ENCODE measurements at places on chromosomes 2 and 18.

GRCh38 chr2:7539077-7539476 is 621.9 kb downstream of the RNF144A start:
- no peak for DNase-seq

- DNase-seq: no peak
These were observed 44.7 kb upstream of the SULT1C3 start for GRCh38 chr2:108195133-108195439.

- DNase-seq: no peak
These were observed 56.7 kb upstream of the ZNF236 start for GRCh38 chr18:76765649-76766048.

GRCh38 chr2:113230531-113230930 is 48.2 kb downstream of the PAX8 start:
- DNase-seq: no peak

GRCh38 chr2:127197475-127198385 is 22.4 kb downstream of the CYP27C1 start:
- no peak for DNase-seq

- no peak for DNase-seq
These were observed 71.4 kb upstream of the SPOPL start for GRCh38 chr2:138430181-138430580.

- DNase-seq: no peak
These were observed 2012.5 kb upstream of the LRRTM1 start for GRCh38 chr2:82317012-82317411.

DNA sequence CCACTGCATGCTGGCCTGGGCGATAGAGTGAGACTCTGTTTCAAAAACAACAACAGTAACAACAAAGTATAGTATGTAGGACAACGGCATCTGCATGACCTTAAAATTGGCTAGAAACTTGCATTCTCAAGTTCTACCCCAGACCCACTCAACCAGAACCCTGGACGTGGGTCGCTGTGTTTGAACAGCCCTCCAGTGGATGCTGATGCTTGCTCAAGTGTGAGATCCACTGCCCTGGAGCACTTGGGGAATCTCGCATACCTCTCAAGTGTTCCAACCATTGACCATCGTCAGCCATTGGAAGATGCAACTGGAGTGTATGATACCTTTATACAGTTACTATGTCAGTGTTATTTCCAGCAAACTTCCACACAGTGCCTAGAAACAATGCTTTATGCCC is 435.9 kb downstream of the DCDC2C start:
- DNase-seq: no peak

- no peak for DNase-seq
These were observed 125.5 kb downstream of the RAPGEF4 start for GRCh38 chr2:172861098-172861497.

GRCh38 chr2:210188755-210189154 is 17.5 kb upstream of the KANSL1L start:
- DNase-seq: no peak

- DNase-seq: no peak
These were observed 1021.3 kb upstream of the GYPC start for GRCh38 chr2:125634662-125635061.

DNA sequence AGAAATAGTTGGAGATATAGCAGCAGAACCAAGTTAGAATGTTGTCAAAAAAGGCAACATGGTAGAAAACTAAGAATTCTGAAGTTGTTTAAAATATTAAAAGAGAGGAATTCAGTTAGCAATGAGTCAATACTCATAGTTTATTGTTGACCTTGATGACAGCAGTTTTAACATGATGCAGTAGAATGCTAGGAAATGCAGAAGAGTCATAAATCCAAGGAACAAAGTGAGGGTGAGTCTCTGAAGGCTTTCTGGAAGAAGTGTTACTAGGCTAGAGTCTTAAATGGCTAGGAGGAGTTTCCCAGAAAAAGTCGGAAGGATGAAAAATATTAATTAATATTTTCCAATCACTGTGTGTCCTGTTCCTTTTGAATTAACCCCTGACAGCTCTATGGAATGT is 807.3 kb downstream of the TSN start:
- DNase-seq: no peak

DNA sequence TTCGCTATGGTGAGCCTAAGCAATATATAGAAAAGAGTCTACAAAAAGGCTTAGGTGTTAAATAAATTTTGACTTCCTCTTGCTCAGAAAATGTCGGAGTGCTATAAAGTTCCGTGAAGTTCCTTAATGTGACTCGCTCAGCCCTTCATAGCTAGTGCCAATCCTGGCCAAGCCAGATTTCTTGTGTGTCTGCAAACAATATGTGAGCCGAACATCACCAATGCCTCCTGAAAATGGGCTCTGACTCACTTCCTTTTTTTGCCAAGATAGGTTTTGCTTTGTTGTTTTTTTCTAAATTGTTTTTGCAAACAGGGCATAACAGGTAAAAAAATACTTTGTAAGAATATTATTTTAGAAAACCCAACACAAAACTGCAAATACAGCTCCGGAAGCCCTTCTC is 26.1 kb downstream of the CDC42EP3 start:
- no peak for DNase-seq

DNA sequence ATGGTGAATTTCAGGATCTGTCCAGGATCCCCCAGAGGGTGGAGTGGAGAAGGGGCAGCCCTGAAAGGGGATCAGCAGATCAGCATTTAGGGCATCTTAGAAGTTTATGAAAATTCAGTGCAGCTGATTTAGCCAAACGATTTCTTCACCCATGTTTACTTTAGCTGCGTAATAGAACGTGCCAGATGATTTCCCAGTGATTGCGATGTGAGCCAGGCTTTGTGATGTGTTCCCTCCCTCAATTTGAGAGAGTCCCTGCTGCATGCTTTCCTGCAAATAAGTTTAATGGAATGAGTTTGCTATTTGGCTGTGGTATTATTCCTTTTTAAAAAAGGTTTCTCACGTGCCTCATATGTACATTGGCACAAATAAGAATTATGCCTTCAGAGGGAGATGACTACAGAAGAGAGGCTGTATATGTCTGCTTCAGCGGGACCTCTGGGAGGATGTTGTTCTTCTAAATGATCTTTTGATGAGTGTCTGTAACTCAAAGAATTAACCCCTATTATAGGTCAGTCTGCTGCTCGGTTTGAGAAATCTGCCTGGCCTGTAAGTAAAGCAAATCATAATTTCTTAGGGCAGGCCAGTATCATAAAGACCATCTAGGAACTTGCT is 111.9 kb downstream of the MRO start:
- DNase-seq: no peak

GRCh38 chr2:64812285-64812684 is 158.6 kb upstream of the SERTAD2 start:
- DNase-seq: no peak

DNA sequence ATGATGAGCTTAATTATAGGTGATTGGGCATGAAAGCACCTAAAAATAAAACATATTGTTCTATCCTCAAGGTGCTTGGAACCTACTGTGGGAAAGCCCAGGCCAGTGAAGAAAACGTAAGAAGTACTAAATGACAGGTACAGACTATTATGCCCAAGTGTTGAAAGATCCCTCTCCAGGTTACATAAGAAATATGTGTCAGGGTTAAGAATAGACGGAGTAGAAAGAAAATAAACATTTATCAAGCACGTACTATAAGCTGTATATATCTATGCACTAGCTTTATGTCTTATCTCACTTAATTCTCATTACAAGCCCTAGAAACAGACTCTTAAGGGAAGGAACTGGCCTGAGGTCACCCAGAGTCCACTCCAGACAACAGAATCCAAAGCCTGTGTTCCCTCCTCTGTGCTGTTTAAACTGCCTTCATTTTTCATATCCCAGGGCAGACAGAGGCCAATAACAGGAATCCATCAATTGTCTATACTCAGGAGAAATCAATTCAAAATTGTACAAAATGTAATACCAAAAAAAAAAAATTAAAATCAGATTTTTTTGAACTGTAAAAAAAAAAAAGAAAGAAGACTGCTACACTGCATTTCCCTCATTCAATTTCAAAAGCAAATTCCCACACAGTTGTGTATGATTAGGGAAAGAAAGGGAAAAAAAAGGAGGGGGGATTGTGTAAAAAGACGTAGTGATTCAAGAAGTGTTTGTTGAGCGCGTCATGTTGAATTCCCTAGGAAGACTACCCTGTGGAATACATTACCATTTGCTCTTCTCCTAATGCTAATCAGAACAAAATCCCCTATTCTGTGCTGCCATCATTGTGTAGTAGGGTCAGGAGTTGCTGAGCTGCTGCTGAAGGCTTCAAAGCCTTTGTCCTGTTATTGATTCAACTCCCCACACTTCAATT is 156.3 kb downstream of the IRS1 start:
- DNase-seq: no peak

- no peak for DNase-seq
These were observed 209.5 kb upstream of the TWIST2 start for GRCh38 chr2:238638100-238638981.

DNA sequence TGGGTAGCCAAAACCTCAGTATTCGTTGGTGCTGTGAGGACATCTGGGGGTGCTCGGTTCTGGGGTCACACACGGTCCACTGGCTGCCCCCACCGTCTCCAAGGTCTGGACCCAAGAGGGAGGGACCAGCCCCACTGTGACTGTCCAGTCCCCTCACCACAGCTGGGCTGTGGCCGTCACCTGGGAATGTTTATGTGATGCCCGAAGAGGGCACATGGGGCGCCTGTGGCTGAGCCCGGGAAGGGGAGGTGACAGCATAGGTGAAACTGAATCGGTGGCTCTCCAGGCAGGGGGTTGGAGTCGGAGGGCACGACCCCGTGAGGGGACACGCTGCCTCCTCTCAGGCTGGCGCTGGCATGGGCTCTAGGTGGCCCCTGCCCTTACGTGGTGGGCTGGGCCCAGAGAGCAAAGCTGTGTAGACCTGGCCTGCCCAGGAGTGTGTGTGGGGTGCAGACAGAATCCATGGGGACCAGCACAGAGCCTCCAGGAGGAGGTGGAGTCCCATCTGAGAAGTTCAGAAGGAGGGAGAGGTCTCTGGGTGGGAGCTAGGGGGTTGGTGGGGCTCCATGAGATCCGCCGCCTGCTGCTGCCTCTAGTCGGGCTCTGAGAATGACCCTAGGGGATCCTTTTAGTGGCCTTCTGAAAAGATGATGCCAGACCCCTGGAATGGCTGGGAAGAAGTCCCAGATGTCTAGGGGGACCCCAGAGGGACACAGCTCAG is 1.8 kb downstream of the BOK start:
- no peak for DNase-seq

GRCh38 chr2:122389694-122390093 is 634.2 kb downstream of the TSN start:
- DNase-seq: no peak

DNA sequence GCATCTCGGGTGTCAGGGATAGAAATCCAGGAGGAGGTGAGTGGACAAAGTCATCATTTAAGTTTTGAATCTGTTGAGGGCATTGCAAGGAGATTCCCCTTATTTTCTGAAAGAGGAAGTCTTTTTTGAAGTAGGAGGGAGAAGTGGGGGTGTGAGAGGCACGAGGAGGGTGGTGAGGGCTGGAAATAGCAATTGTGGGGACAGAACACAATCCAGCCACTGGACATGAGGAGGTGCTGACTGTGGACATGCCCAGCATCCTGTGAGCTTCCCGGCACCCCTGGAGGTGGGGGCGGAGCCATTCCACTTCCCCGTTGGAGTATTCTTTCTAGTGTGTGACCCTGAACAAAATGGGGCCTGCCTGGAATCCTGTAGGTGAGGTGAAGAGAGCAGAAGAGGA is 310.7 kb upstream of the EPAS1 start:
- no peak for DNase-seq

- no peak for DNase-seq
These were observed 91.5 kb downstream of the MALT1 start for GRCh38 chr18:58762781-58763171.
